ENCODE measurements at places on chromosomes 2 and 18.

DNA sequence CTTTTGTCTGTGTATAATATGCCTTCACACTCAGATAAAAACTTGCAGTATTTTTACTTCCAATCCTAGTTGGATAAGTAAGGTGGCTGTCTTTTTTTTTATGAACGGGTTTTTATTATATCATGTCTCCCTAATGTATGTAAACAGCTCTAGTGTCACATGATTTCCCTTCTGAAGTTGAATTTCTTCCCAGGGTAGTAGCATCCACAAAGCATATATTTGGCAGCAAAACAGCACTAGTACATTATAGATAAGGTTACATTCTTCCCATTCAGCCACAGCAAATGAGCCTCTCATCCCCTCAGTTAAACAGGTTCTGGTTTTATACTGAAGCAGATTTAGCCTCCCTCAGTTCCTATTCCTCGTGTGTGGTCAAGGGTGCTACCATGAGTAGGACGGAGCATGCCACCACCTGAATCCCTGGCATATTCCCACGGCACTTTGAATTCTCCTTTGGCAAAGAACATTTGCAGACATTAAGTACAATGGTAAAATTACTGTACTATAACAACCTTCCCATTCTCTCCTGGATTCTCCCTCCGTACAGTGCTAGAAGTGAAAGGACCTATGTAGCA lies 15.4 kb upstream of the DTNA start:
- DNase-seq, result no peak

GRCh38 chr2:20351555-20352229 lies 1.0 kb upstream of the PUM2 start:
- no peak for DNase-seq

DNA sequence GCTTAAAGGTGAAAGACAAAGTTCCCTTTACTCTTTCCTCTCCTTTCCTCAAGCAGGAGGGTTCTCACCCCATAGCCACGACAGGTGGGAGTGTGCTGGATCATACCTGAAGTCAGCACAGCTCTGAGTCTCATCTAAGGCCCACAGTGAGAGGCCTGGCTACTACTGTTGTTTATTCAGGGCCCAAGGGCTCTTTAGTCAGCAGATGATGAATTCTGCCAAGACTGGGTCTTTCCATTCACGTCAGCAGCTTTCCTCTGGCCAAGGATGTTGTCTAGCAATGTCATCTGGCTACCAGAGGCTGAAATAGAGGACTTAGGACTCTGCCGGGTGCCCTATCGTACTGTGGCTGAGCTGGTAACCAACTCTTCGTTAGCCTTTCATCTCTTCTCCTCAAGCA lies 308.4 kb upstream of the THUMPD2 start:
- DNase-seq, result no peak

DNA sequence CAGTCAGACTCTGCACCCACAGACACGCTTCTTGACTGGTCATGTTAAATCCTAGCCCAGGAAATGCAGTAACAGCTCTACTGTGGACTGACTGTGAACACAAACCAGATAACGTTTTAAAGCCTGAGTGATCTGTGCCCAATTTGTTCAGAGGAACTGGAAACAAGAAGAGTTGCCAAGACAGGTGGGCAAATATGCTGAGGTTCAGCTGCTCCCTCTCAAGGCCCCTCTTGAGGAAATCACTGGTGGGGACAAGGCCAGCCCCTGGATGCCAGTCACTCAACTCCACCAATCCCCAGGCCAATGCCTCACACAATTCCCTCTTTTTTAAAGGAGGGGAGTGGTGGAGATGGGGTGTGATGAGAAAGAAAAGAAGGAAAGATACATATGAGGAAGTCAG lies 261.2 kb downstream of the ALK start:
- DNase-seq, result no peak

- no peak for DNase-seq
Measured at GRCh38 chr2:206031162-206031784, 54.7 kb downstream of the INO80D start.

- DNase-seq, result no peak
Measured at GRCh38 chr2:67258831-67259230, 138.3 kb upstream of the ETAA1 start.

GRCh38 chr2:178880257-178880656 lies 73.0 kb upstream of the TTN start:
- DNase-seq, result no peak

- no peak for DNase-seq
Measured at GRCh38 chr18:47531717-47532116, 280.3 kb upstream of the SKOR2 start.

GRCh38 chr2:70995426-70995729 lies 705 bp upstream of the TEX261 start:
- no peak for DNase-seq

Measured in HS-27A (cell line).